ENCODE measurements at places on chromosomes 4 and X.

- DNase-seq: no peak
Observed at GRCh38 chrX:84188320-84188834, 378 bp upstream of the RPS6KA6 start.

DNA sequence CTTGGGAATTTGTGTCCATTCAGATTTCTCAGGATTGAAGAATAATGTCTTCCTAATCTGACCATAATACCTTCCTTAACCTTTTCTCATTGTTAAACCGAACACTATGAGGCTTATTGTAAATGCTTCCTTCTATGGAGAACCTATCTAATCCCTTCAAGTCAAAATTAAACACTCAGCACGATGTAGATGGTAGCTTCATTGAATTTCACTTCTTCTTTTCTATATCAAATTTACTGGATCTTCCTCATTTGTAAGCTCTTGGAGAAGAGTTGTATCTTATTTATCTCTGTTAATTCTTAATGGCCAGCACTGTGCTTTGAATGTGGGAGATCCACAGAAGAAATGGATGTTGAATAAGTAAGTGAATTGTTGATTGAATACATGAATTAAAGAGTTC is 109.0 kb upstream of the RAPGEF2 start:
- no peak for DNase-seq

GRCh38 chr4:150315691-150316090 is 237.4 kb downstream of the DCLK2 start:
- no peak for DNase-seq

DNA sequence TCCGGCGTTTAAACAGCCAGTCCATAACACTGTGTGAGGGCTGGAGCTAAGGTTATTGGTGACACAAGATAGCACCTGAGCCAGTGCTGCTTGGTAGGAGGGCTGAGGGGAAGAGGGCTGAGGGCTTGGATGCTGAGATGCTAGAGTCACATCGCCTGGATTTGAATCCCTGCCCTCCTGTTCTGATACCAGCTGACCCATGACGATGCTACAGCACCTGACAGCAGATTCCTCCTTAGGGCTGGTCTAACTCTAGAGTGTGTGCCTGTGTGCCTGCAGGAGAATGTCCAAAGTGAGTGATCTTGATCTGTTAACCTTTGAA is 102.5 kb downstream of the PTTG2 start:
- peak; percentile 18 for DNase-seq

DNA sequence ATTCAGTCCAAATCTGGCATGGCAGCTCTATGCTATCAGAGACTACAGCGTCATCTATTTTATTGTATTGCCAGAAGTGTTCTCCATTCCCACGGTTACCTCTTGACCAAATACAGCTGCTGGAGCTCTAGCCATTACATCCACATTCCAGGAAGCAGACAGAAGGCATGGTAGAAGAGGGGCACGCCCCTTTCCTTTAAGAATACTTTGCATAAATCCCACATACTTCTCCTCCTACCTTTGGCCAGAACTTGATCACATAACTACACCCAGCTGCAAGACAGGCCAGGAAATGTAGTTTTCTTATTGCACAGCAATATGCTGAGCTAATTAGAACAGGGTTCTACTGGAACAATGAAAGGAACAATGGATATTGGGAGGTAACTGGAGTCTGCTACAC is 14.9 kb downstream of the SLC9A7 start:
- DNase-seq: no peak

GRCh38 chr4:144411700-144412099 is 234.3 kb upstream of the HHIP start:
- DNase-seq: no peak

- no peak for DNase-seq
Observed at GRCh38 chr4:80173841-80174240, 23.5 kb upstream of the PRDM8 start.

GRCh38 chr4:189090174-189090814 is 850.4 kb upstream of the FRG1 start:
- no peak for DNase-seq

- DNase-seq: peak; percentile 74
Observed at GRCh38 chr4:167021545-167022155, 212.6 kb downstream of the SPOCK3 start.

- no peak for DNase-seq
Observed at GRCh38 chr4:116736756-116737155, 348.6 kb downstream of the TRAM1L1 start.

GRCh38 chr4:190121759-190122158 is 51.8 kb upstream of the DUX4 start:
- DNase-seq: no peak

- no peak for DNase-seq
Observed at GRCh38 chr4:8830056-8830455, 41.6 kb downstream of the HMX1 start.

DNA sequence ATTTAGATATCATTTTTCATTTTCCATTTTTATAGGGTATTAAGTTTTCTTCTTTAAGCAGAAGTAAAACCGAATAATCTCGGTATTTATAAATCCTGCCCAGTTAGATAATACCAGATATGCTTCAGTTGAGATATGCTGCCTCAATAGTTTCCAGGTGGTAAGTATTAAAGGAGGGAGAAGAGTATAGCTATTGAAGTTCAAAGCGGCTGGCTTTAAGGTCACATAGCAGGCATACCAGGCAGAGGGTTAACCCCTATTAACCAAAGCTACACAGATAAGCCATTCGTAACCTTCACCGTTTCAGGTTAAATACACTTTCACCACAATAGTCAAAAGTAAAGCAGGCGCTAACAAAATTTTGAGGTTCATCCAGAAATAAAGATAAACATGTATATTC is 54.2 kb downstream of the EDNRA start:
- DNase-seq: no peak

GRCh38 chr4:68373513-68373912 is 23.6 kb upstream of the YTHDC1 start:
- DNase-seq: peak; percentile 78

DNA sequence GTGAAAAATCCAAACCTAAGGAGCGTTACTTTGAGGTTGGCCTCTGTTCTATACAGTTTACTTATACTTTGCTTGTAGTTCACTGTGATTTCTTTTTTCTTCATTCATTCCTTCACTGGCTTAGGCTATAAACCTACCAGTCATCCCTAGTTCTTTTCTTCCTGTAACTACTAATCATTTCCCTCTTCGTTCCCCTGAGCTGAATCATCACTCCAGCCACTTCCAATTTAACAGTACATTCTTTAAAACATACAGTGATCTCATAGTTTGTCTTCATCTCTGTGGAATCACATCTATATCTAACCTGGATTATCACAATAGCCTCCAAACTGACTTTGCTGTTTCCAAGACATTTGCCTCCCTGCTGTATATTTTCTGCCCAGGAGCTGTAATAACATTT is 25.2 kb upstream of the NPFFR2 start:
- DNase-seq: no peak

GRCh38 chrX:149939655-149939904 is 1.3 kb upstream of the EOLA2 start:
- DNase-seq: no peak

DNA sequence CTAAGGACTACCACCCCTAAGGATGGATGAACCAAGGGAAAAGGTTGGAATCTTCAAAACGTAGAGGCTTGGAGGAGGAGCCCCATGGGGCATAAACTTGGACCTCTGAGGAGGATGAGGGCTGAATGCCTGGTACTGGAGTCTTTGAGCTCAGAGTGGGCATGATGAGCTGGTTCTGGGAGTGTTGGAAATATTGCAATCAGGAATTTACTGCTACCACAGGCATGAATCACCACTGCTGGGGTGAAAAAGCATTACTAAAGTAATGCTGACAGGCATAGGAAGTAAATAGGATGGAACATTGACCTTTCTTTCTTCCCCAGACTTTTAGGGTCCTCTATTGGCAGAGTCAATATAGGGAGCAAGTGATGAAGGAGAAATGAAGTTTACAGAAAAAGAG is 105.8 kb upstream of the RPS6KA3 start:
- DNase-seq: no peak

DNA sequence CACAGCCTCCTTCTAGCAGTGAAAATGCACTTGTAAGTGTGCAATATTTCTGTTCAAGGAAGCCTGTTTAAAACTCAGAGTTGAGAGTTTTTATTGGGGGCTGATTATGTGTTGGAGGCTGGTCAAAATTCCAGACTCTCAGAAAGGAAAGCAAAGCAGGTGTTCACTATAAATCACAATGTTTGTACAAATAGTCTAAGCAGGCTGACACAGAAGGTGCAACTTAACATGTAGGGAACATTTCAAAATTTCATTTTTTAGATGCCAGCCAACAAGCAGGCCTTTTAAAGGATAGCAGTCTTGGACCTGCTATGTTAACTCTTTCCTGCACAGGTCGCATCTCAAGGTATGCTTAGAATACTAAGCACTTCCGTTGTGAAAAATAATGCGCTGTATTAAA is 112.3 kb upstream of the IL13RA1 start:
- no peak for DNase-seq

GRCh38 chr4:164683040-164683439 is 70.9 kb upstream of the SMIM31 start:
- no peak for DNase-seq

GRCh38 chrX:147378767-147379166 is 533.0 kb upstream of the FMR1 start:
- DNase-seq: no peak

DNA sequence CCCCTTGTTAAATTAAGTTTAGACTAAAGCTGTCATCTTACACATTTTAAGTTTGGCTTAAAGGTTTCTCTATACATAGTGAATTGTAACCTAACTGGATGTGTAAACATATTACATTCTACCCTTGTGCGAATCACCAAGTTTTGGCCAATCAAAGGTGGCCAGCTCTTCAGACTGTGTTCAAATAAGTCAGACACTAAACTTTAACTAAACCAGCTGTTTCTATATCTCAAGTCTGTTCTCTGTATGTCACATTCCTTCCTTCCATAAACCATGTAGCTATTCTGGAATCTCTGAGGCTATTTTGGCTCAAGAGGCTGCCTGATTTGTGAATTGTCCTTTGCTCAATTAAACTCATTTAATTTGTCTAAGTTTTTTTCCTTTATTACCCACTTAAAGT is 6.7 kb downstream of the SULT1B1 start:
- no peak for DNase-seq

GRCh38 chr4:106670976-106671375 is 302.4 kb upstream of the GIMD1 start:
- no peak for DNase-seq

DNA sequence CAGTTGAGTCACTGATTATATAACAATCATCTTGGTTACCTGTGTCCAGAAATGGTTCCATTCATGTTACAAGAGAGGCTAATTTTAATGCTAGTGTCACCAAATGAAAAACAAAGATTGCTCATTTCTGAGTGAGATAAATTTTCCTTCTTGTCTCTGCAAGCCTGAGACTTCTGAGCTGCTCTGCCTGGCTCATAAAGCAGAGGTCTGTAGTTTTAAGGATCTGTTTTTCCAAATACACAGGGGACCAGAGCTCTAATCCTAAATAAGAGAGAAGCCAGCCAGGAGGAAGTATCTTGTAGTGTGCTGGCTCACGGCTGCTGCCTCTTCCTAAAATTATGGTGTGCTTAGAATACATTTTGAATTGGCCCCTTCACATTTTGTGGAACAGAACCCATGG is 42.6 kb downstream of the CLDN34 start:
- no peak for DNase-seq

- no peak for DNase-seq
Observed at GRCh38 chrX:51837451-51837850, 56.0 kb upstream of the MAGED1 start.

DNA sequence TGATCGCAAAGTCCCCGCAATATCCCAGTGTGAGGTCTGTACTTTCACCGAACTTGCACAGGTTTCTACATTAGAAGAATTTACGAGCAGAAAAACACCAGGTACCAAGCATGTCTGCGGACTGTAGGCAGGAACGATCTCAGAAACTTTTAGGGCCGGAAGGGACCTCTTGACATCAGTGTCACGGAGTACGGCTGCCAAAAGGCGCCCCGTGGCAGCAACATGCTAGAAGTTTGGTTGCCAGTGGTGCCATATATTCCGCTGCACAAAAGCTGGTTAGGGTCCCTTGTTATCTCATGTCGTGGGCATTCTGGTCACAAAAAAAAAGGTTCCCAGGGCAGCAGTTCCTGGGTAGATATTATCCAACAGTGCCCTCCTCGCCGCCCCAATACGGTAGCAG is 61.0 kb upstream of the DCAF8L1 start:
- no peak for DNase-seq

- no peak for DNase-seq
Observed at GRCh38 chr4:169122422-169122821, 112.4 kb upstream of the CBR4 start.

DNA sequence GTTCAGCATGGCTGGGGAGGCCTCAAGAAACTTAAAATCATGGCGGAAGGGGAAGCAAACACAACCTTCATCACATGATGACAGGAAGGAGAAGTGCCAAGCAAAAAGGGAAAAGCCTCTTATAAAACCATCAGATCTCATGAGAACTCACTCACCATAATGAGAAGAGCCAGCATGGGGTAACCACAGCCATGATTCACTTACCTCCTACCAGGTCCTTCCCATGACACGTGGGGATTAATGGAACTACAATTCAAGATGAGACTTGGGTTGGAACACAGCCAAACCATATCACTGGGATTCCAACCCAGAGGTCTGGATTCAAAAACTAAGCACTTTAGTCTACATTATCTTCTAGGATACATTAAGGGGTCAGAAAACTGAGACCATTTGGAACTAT is 609.6 kb upstream of the SPANXN1 start:
- no peak for DNase-seq

- DNase-seq: no peak
Observed at GRCh38 chr4:57078685-57079521, 31.3 kb downstream of the IGFBP7 start.

DNA sequence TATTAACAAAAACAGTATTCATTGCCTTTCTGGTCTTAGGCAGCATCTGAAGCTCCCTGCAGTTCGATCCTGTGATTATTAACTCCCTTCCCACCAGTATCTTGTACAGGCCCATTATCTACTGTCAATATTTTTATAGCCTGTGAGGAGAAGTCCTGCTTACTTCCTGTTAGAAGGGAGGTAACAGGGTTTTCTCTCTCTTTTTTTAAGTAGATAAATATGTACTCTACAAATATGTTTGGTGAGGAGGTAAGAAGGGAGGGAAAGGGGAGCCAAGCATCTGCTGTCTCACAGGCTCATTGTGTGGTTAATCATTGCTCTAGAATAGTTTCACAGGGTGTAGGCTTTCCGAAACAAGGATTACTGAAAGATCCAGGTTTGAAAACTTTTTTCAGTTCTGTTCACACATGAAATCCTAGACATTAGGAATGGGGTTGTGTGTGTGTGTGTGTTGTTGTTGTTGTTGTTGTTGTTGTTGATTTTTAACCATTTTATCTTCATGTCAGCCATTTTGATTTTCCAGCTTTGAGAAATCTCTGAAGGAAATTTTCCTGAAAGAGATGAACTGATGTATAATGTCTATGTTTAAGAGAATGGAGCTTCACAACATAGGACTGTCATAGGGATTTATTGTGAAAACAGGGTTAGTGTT is 14.2 kb downstream of the ATOH1 start:
- no peak for DNase-seq

GRCh38 chr4:21413807-21414370 is 534.7 kb downstream of the KCNIP4 start:
- no peak for DNase-seq

- DNase-seq: no peak
Observed at GRCh38 chr4:78525559-78525958, 26.0 kb upstream of the ANXA3 start.

Measured in activated naive CD4-positive, alpha-beta T cell treated with anti-CD3 and anti-CD28 coated beads for 36 hours (primary cell).